ENCODE measurements at places on chromosomes 2 and 18. TPM values are rescaled to one million over a fixed set of nuclear protein-coding genes. Genes with fewer than 3 reads are reported as not detected.

DNA sequence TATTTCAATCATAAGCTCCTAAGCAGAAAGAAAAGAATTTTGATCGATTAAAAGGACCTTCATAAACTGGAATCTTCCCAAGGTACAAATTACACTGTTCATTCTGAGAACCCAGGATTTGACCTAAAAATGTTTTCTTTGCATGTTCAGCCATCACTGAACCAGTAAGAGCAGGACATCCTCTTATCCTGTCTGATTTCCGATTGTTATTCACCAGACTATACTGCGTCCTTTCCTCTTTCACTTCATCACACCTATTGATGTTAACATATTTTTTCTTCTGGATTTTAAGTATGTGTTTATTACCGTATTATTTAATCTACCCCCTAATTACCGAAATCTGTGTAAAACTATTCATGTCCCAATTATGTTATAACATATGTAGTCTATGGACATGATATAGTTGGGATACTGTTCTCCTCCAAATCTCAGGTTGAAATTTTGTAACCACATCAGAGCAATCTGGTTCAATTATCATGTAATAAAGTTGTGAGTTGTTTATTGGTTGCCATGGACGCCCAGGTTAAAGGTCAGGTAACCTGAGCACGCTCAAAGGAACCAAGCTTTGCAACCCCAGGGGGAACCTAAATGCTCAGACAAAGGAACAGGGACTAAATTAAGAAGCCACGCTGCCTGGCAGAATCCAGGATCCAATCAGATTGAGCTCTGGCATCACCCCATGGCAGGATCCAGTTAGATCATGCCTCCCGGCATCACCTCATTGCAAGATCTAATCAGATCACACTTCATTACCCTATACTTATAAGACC lies 11.6 kb upstream of the TBC1D8 start:
- no peak for DNase-seq
- peaks cover 5% of the 10 kb centered on the region for H3K36me3 ChIP-seq
- no peak overlapping the region for H3K27ac ChIP-seq
- no peak overlapping the region for H3K4me3 ChIP-seq
- no peaks in the 10 kb centered on the region for H3K27me3 ChIP-seq
- peaks cover 4% of the 10 kb centered on the region for H3K4me1 ChIP-seq

DNA sequence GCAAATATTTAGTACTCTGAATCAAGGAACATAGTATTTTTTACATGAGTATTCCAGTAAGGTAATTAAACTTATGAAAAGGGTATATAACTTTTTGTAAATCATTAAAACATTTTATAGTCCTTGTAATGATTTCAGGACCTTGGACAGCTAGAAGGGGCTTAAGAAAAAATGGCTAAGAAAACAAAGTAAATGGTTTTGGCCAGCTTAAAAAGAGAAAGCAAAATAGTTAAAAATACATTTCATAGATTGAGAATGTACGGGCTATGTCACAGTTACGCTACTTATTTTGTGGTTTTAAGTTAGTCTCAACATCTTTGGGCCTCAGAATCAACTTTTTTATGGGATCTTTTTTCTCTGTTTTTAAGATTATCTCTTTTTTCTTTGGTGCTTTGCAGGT lies 26.7 kb downstream of the POLI start:
- H3K36me3 ChIP-seq = peaks cover 20% of the 10 kb centered on the region
- DNase-seq = no peak
- peaks cover 10% of the 10 kb centered on the region for H3K4me1 ChIP-seq

- H3K4me1 ChIP-seq = peaks cover 17% of the 10 kb centered on the region
- peaks cover 3% of the 10 kb centered on the region for H3K27me3 ChIP-seq
- no peaks in the 10 kb centered on the region for H3K36me3 ChIP-seq
- DNase-seq = no peak
- H3K27ac ChIP-seq = no peak overlapping the region
Measured at GRCh38 chr2:204114295-204115136, 178.0 kb downstream of the ICOS start.

GRCh38 chr18:8825273-8825672 lies 119.9 kb downstream of the MTCL1 start:
- H3K27ac ChIP-seq = no peak overlapping the region
- peaks cover 31% of the 10 kb centered on the region for H3K36me3 ChIP-seq
- no peak overlapping the region for H3K4me3 ChIP-seq
- no peak for DNase-seq

DNA sequence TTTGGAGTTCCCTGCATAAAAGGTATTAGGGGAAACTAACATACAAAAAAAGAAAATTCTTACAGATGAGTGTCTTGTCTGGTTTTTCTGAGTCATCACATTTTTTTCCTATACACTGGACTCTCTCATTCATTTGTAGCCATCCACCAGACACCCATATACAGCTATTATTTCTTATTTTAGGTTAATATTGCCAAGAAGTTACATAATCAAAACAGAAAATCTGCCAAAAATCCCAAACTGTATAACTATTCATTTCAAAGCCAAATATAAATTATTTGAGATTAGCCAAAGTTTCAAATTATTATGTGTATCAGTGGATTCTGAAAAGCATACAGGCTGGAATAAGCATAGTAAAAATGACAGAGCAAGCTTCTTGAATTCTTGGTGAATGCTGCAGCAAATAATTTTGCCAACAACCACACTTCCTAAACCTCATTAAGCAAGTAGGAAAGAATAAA lies 191.2 kb downstream of the NCKAP5 start:
- no peak overlapping the region for H3K4me3 ChIP-seq
- peaks cover 4% of the 10 kb centered on the region for H3K36me3 ChIP-seq
- H3K27me3 ChIP-seq = no peaks in the 10 kb centered on the region
- H3K27ac ChIP-seq = peak overlapping the region; percentile 58
- H3K4me1 ChIP-seq = peaks cover 24% of the 10 kb centered on the region

DNA sequence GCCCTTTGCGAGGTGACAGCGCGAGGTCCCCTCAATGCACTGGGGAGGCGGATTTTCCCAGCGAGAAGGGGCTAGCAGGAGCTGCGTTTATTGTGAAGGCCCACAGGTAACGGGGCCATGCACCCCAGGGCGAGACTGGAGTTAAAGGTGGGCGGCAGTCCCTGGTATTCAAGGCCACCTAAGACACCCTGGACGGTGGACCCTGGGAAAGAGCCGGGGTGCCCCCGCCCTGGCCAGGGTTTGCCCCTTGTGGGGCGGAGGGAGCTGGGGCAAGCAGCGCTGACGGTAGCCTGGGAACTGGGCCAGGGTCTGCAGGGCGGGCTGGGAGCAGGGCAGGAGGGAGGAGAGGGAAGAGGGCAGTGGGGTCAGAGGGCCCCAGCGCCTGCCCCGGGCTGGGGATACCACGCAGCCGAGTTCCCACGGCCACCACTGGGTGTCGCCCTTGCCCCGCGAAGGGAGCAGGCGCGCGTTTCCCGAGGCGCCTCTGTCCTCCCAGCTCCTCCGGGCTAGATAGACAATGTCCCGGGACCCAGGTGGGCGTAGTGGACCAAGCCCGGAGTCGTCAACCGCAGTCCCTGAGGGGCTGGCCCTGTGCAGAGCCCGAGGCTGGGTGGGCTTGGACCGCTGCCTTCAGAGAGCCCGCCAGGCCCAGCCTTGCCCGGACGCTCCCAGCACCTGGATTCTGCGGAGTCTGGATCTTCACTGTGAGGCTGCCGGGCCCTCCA lies 80.2 kb downstream of the SMAD4 start:
- H3K36me3 ChIP-seq = no peaks in the 10 kb centered on the region
- H3K4me1 ChIP-seq = peaks cover 4% of the 10 kb centered on the region
- DNase-seq = no peak
- no peak overlapping the region for H3K27ac ChIP-seq
- no peaks in the 10 kb centered on the region for H3K27me3 ChIP-seq
- no peak overlapping the region for H3K4me3 ChIP-seq

GRCh38 chr18:12990641-12990966 lies 558 bp upstream of the CEP192 start:
- H3K4me1 ChIP-seq = peaks cover 12% of the 10 kb centered on the region
- peak overlapping the region; percentile 98 for H3K27ac ChIP-seq
- H3K4me3 ChIP-seq = peak overlapping the region; percentile 97
- no peaks in the 10 kb centered on the region for H3K36me3 ChIP-seq
- no peaks in the 10 kb centered on the region for H3K27me3 ChIP-seq
- DNase-seq = no peak

DNA sequence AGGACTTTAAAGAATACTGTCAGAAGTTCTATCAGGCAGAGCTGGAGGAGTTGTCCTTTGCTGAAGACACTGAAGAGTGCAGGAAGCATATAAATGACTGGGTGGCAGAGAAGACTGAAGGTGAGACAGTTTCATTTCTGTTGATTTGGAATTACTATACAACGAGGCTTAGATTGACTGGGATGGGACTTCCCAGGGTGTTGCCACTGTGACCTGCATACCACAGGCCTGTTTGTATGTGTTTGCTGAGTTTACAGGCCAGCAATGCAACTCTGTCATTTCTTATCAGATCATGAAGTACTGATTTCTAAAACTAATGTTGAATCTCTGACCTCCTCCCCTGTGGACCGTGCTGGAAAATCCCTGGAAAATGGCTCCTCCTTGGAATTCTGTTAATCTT lies 11.8 kb downstream of the SERPINB8 start:
- peaks cover 25% of the 10 kb centered on the region for H3K36me3 ChIP-seq
- no peak overlapping the region for H3K4me3 ChIP-seq
- H3K4me1 ChIP-seq = peaks cover 15% of the 10 kb centered on the region
- DNase-seq = no peak

DNA sequence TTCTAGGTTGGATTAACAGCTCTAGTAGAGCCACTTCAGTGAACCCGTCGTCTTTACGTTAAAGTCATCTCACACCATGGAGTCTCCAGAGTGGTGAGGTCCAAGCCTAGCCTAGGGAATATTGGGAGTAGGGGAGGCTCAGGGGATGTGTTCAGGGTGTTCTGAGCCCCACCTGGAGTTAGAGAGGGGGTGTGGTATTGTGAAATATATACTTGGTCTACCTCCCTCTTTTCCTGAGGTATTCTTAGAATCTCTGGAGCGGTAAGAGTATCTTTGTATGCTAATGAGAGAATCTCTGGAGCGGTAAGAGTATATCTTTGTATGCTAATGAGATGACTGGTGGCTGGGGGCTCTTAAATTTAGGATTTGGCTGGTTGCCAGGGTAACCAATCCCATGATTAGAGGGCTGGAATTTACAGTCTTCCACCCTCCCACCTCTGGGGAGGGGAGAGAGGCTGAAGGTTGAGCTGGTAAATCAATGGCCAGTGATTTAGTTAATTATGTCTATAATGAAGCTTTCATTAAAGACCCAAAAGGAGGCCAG lies 69.5 kb downstream of the INPP4A start:
- H3K27me3 ChIP-seq = no peaks in the 10 kb centered on the region
- no peak overlapping the region for H3K4me3 ChIP-seq
- no peak overlapping the region for H3K27ac ChIP-seq

The FBXO48 gene
- total RNA-seq = 0.63 TPM

DNA sequence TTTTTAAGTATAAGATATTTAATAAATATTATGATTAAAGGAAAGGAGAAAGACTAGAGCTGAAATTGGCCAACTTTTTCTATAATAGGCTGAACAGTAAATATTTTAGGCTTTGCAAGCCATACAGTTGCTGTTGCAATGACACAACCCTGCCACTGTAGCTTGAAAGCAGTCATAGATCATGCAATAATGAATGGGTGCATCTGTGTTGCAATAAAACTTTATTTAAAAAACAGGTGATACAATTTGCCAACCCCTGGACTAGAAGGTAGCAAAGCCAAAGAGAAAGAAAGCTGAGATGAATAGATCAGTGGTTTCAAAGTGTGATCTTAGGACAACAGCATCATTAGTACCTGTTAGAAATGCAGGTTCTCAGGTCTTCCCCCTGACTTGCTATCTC lies 219.1 kb downstream of the SETBP1 start:
- H3K36me3 ChIP-seq = peaks cover 2% of the 10 kb centered on the region
- H3K4me1 ChIP-seq = peaks cover 24% of the 10 kb centered on the region
- H3K4me3 ChIP-seq = no peak overlapping the region
- no peak for DNase-seq
- no peaks in the 10 kb centered on the region for H3K27me3 ChIP-seq
